CD8-positive, alpha-beta memory T cell (primary cell): ENCODE measurements at places on chromosomes 1 and 21. TPM values are rescaled to one million over a fixed set of nuclear protein-coding genes. Genes with fewer than 3 reads are reported as not detected.

Gene MYOG
- not detected for total RNA-seq

DNA sequence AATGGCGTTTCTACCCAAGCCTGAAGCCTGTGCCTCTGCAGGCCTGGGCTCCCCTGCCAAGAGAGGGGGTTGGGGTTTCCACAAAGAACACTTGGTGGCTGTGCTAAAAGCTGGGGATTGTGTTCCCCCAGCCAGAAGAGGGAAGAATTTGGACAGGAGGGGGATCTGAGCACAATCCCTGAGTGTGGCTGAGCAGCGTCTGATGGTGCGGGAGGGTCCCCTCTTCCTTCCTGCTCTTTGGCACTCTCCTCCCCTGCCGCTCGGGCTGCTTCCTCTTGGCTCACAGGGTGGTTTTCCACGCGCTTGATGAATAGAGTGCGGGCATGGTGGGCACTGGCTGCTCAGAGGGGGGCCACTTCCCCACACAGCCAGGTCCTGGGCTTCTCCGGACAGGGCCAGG is 3.7 kb downstream of the GPR37L1 start:
- no peak for DNase-seq

- DNase-seq, result no peak
Observed at GRCh38 chr1:55861676-55862340, 646.6 kb upstream of the USP24 start.

- no peak for DNase-seq
Observed at GRCh38 chr21:16587681-16588375, 858.0 kb downstream of the USP25 start.

- no peak for DNase-seq
Observed at GRCh38 chr1:197908716-197909220, 6.3 kb downstream of the C1orf53 start.

Gene HAX1
- total RNA-seq, result 145 TPM

Gene HPDL
- total RNA-seq, result 41.5 TPM

DNA sequence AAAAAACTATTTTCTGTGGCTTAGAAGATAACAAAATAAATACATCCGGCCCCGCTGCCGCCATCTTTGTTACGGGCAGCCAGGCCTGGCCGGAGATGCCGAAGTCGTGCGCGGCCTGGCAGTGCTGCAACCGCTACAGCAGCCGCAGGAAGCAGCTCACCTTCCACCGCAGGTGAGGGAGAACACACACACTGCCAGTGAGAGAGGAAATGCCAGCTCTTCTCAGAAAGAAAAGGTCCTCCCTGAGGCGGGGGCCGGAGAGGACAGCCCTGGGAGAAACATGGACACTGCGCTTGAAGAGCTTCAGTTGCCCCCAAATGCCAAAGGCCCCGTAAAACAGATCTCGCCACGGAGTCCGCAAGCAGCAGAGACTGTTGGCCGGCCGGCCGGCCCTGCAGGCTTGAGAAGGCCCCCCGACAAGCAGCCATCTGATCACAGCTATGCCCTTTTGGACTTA is 323.2 kb downstream of the AMY1C start:
- no peak for DNase-seq
